ENCODE measurements at places on chromosomes 7 and 10. TPM values are rescaled to one million over a fixed set of nuclear protein-coding genes. Genes with fewer than 3 reads are reported as not detected.

DNA sequence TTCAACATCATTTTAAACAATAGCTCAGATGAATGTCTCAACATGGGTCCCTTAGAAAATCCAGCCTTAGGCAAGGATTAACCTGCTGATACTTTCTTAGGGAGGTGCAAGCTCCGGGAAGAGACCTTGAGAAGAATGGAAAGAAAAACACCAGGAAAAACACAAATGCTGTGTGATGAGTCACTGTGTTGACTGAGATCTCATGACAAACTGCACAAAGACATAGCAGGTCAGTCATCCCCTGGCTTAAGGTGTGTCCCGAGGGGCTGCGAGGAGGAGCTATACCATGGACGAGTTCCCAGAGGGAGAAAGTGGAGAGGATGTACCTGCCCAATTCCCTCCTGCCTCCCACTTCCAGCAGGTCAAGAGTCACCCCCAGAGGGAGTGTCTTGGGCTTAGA is 98.0 kb downstream of the TEX36 start:
- no peaks in the 10 kb centered on the region for H3K36me3 ChIP-seq
- no peaks in the 10 kb centered on the region for H3K27me3 ChIP-seq
- no peak for DNase-seq

GRCh38 chr7:151565541-151565940 is 45.8 kb upstream of the RHEB start:
- no peak overlapping the region for H3K27ac ChIP-seq
- no peaks in the 10 kb centered on the region for H3K4me1 ChIP-seq
- H3K36me3 ChIP-seq: peaks cover 6% of the 10 kb centered on the region
- no peak for DNase-seq
- H3K27me3 ChIP-seq: no peaks in the 10 kb centered on the region

DNA sequence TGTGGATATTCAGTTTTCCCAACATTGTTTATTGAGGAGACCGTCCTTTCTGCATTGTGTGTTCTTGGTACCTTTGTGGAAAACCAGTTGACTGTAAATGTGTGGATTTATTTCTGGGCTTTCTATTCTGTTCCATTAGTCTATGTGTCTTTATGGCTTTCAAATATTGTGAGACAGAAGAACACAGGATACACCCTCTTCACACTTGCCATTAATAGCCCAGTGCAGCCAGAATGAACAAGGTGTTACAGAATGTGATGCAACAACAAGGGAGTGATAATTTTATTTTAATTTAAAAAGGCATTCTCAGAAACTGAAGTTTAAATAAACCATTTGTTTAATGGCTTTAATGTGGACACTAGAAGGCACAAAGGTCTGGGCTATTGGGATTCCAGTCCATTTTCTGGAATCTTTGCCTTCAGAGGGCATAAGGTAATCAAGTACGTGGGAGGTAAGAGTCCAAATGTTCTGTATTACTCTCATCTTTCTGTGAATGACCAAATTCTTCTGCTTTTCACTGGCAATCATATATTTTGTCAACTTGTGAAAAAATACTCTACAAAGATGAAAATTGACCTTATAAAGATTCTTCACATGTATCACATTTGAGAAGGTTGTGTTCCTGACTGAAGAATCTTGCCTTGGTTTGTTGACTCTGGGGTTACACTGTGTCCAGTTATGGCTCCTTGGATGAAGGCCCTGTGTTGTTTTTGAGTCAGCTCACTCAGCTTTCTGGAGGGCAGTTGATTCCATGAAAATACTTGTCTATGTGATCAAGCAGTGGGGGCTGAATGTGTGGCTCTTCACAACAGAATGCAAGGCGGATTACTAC is 962.7 kb downstream of the LRMDA start:
- no peaks in the 10 kb centered on the region for H3K27me3 ChIP-seq
- H3K4me1 ChIP-seq: no peaks in the 10 kb centered on the region
- H3K36me3 ChIP-seq: no peaks in the 10 kb centered on the region
- no peak for DNase-seq
- H3K4me3 ChIP-seq: no peak overlapping the region

HECW1 gene
- total RNA-seq: 0.76 TPM

CYP2E1 gene
- 17.8 TPM for total RNA-seq

DNA sequence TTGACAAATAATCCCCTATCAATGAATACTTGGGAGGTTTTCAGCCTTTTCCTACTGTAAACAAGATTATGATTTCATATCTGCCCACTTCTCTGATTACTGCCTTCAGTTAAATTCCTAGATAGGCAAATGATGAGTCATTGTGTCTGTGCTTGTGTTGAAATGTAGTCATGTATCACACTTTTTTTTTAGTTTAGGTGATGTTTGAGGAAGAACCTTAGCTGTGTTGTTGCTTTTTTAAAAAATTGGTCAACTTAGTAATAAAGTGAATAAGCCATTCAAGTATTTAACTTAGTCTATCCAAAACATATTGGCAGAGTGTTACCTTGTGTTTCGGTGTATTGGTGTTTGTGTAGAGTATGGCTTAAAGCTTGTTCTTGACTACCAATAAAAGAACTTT is 60.0 kb downstream of the WAC start:
- peaks cover 43% of the 10 kb centered on the region for H3K4me1 ChIP-seq
- no peak overlapping the region for H3K27ac ChIP-seq

- H3K27ac ChIP-seq: no peak overlapping the region
- H3K4me1 ChIP-seq: no peaks in the 10 kb centered on the region
- no peaks in the 10 kb centered on the region for H3K27me3 ChIP-seq
- peaks cover 82% of the 10 kb centered on the region for H3K36me3 ChIP-seq
- H3K4me3 ChIP-seq: no peak overlapping the region
These were observed 9.6 kb upstream of the CFAP70 start for GRCh38 chr10:73368238-73368637.

DNA sequence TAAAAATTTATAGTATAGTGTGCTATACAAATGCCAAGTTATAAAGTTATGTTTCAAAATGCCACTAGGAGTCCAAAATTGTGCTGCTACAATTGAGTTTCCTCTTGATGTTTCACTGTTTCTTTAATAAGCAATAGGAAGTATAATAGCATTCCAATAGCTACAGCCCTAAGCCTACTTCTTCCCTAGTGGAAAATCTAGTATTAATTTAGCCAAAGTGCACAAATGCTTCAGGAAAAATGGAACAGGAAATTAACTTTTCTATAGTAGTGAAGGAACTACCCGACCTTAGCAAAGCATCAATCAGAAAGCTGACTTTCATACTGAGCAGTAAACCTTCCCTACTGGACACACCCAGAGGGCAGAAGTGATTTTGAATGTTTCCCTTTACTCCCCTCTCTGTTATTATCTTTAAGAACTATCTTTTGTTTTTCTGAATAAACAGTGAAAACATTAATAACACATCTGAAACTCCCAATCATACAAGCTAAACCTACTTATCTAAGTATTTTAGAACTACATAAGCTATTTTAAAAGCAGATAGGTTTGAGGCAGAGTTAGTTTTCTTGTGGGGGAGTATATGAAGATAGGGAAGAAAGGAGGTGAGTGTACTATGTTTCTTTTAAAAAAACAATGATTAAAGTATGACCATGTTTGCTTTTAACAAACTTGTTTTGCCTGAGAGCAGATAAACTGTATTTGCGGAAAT is 13.7 kb downstream of the CPED1 start:
- H3K27me3 ChIP-seq: no peaks in the 10 kb centered on the region
- peaks cover 30% of the 10 kb centered on the region for H3K4me1 ChIP-seq
- H3K36me3 ChIP-seq: no peaks in the 10 kb centered on the region
- H3K27ac ChIP-seq: no peak overlapping the region
- H3K4me3 ChIP-seq: no peak overlapping the region

OR13A1 gene
- total RNA-seq: 0.15 TPM
